NCI-H226 (cell line): ENCODE measurements at places on chromosomes 6 and 20.

DNA sequence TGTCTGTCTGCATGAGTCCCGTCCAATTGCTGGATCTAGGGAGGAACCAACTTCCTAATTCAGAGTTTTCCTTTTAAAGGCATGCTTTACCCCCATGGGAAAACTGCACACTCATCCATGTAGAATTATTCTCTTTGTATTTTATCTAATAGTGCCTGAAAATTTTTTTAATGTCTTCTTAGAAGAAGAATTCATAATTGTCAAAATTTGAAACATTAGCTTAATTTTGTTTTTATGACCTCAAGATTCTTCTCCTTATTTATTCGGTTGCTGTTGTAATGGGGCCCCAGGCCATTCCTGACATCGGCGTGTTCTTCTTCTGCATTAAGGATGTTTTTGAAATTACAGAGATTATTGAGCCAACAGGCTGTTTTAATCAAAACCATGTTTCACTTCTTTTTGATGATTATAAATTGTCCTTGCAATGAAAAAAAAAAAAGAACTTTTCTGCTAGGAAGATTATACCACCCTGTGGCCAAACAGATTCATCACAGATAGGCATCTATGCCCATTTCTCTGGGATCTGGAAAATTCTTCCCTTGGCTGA lies 100.3 kb downstream of the ZNF217 start:
- DNase-seq = no peak

DNA sequence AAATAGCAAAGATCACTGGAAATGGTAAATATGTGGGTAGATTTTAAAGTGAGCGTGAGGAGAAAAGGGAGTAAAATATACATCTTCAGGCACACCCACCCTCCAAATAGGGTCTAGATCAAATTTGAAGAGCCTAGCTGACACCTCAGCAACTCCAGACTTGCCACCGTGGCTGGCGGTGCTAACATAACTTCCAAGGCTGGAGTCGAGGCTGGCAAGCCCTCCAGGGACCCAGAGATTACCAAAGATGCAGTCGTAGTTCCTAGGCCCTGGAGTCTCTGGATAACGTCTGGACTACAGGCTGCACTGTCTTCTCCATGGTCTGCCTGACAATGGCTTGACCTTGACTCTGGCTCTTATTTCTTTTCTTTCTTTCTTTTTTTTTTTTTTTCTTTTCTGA lies 22.5 kb downstream of the TUBB2B start:
- DNase-seq = no peak

DNA sequence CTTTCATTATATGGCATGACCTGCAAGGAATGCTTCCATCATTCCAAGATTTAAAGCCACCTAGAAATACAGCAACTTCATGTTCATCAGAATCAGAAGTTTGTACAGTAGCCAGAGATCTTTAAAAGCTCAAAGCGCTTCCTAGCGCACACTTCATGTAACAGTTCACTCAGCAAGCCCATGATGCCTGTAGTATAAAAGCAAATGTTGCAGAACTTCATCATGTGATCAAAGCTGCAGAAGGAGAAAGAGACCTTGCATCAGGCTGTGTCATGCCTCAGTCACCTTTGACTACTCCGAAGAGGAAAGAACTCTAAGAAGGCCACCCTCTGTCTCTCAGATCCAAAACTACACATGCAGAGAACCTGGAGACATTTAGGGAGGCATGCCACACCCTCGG lies 78.5 kb downstream of the AGPAT4 start:
- DNase-seq = no peak

DNA sequence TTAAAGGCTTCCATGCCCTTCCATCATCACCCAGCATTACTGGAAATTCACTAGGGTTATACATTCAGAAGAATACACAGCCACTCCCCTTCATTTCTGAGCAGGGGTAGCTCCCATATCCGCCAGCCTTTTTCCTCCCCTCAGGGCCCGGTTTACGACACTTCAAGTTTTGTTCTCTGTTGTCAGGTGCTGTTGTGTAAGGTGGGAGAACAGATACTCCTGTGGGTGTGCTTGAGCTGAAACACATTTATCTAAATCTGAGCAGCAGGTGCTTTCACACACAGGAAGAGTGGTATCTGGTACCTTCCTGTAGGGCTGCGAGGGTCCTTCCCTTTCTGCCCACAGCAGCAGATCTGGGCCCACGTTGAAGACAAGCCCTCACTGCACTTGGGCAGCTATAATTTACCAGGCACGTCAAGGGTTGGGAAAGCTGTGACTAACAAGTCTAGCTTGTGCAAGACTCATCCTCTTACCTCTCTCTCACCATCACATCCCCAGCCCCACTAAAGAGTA lies 215.8 kb upstream of the RREB1 start:
- peak; percentile 21 for DNase-seq

DNA sequence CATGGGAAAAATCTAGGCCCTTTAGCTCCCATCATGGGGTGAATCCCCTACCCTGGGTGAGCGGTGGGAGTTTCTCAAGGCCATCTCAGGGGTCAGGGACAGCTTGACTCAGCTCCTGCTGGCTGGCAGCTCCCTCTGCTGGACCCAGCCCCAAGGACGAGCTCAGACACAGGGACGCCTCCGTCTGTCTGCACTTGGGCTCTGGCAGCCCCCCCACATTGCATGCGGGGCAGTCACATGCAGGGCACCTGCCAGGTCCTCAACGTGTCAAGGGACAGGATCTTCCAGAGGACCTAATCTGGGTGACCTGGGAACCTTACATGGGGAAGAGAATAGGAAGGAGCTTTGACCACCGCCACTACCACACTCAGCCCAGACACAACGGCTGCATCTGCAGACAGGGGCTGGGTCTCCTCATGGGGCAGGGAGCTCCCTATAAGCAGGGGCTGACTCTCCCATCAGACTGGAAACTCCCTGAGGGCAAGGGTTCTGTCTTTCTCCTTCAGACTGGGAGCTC lies 173.4 kb downstream of the MRPL14 start:
- no peak for DNase-seq

GRCh38 chr6:107977283-107977682 lies 19.3 kb upstream of the SEC63 start:
- no peak for DNase-seq
